ENCODE measurements at places on chromosomes 7 and 10. TPM values are rescaled to one million over a fixed set of nuclear protein-coding genes. Genes with fewer than 3 reads are reported as not detected.

PNLIPRP1 gene
- total RNA-seq = not detected

SYT15B gene
- total RNA-seq = 0.16 TPM

SPACDR gene
- 1.0 TPM for total RNA-seq

GIMAP6 gene
- not detected for total RNA-seq

GNAT3 gene
- total RNA-seq = not detected

CYP3A7 gene
- not detected for total RNA-seq

ATOH7 gene
- 0.20 TPM for total RNA-seq

MAT1A gene
- total RNA-seq = 0.11 TPM

PAX4 gene
- total RNA-seq = not detected

ADCY1 gene
- 13.7 TPM for total RNA-seq

ZNF32 gene
- 37.7 TPM for total RNA-seq

VWC2 gene
- total RNA-seq = not detected

DNA sequence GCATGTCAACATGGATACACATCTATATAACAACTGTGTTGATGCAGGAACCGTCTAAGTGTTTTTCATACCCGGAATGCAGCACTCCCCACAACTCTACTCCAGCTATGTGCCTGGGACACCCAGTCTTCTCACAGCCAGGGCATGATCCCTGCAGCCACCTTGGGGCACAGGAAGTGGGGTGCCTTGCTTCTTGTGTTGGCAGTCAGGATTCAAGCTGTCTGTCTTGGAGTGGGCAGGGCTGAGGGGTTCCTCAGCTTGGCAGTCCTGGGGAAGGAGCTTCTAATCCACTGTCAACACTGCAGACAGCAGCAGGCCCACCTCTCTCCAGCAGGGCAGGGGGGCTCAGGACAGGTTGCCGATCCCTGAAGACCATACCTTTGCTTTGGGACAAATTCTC is 41.3 kb downstream of the DRGX start:
- no peak overlapping the region for H3K27ac ChIP-seq
- H3K36me3 ChIP-seq = no peaks in the 10 kb centered on the region
- DNase-seq = no peak
- no peaks in the 10 kb centered on the region for H3K27me3 ChIP-seq
- H3K4me3 ChIP-seq = no peak overlapping the region

- no peak overlapping the region for H3K27ac ChIP-seq
- peaks cover 4% of the 10 kb centered on the region for H3K4me1 ChIP-seq
- H3K36me3 ChIP-seq = no peaks in the 10 kb centered on the region
Measured at GRCh38 chr10:58023341-58024073, 244.2 kb downstream of the IPMK start.

GRCh38 chr7:33933611-33934281 is 28.4 kb downstream of the BMPER start:
- no peaks in the 10 kb centered on the region for H3K36me3 ChIP-seq
- H3K4me1 ChIP-seq = peaks cover 6% of the 10 kb centered on the region
- no peak overlapping the region for H3K27ac ChIP-seq
- no peak overlapping the region for H3K4me3 ChIP-seq
- peaks cover 9% of the 10 kb centered on the region for H3K27me3 ChIP-seq

GRCh38 chr10:132601567-132601966 is 64.0 kb downstream of the INPP5A start:
- no peaks in the 10 kb centered on the region for H3K27me3 ChIP-seq
- H3K36me3 ChIP-seq = peaks cover 30% of the 10 kb centered on the region
- no peak overlapping the region for H3K27ac ChIP-seq
- DNase-seq = no peak

GRCh38 chr10:6431186-6431585 is 148.9 kb downstream of the PRKCQ start:
- DNase-seq = no peak
- no peaks in the 10 kb centered on the region for H3K4me1 ChIP-seq
- peak overlapping the region; percentile 36 for H3K27ac ChIP-seq
- no peaks in the 10 kb centered on the region for H3K27me3 ChIP-seq

DNA sequence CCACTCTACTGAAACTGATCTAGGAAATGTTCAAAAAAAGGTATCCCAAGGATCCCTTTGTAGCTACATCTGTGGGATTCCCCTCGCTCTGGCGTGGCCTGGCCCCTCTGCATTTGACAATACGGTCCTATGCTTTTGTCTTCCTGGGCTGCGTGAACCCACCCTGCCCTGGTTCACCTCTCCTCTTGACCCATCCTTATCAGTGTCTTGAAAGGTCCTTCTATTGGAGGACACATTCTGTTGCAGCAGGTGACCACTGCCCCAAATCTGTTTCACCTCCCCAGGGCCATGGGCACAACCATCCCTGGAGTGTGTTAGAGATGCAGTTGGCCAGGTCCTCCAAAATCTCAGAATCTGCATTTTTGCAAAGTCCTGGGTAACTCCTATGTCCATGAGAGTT is 100.8 kb downstream of the EGFR start:
- peaks cover 5% of the 10 kb centered on the region for H3K27me3 ChIP-seq
- no peak for DNase-seq
- no peaks in the 10 kb centered on the region for H3K36me3 ChIP-seq
- H3K4me3 ChIP-seq = no peak overlapping the region

GRCh38 chr7:151743481-151743983 is 133.4 kb downstream of the PRKAG2 start:
- no peak for DNase-seq
- H3K36me3 ChIP-seq = no peaks in the 10 kb centered on the region
- H3K27ac ChIP-seq = peak overlapping the region; percentile 10
- H3K4me1 ChIP-seq = peaks cover 31% of the 10 kb centered on the region

DNA sequence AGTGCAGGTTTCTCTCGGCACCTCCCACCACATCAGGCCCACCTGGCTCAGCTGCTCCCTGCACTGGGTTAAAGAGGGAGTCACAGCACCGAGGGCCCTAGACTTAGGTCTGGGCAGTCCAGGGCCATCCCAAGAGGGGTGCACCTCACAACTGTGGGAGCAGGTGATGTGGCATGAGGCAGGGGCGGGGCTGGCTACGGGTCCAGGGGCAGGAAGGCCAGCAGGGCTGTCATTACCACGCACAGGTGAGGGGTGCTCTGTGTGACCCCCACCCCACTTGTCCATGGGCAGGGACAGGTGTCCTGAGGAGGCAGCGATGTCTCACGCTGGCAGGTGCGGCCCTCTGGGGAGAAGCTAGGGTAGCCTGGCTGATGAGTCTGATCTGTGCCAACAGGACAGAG is 40.5 kb upstream of the DPYSL4 start:
- no peak overlapping the region for H3K4me3 ChIP-seq
- no peak overlapping the region for H3K27ac ChIP-seq
- no peaks in the 10 kb centered on the region for H3K36me3 ChIP-seq
- H3K4me1 ChIP-seq = peaks cover 6% of the 10 kb centered on the region
- DNase-seq = no peak

GRCh38 chr7:42254217-42254616 is 17.2 kb upstream of the GLI3 start:
- H3K27me3 ChIP-seq = no peaks in the 10 kb centered on the region
- H3K27ac ChIP-seq = no peak overlapping the region
- no peak for DNase-seq
- peaks cover 9% of the 10 kb centered on the region for H3K36me3 ChIP-seq
- H3K4me1 ChIP-seq = no peaks in the 10 kb centered on the region

DNA sequence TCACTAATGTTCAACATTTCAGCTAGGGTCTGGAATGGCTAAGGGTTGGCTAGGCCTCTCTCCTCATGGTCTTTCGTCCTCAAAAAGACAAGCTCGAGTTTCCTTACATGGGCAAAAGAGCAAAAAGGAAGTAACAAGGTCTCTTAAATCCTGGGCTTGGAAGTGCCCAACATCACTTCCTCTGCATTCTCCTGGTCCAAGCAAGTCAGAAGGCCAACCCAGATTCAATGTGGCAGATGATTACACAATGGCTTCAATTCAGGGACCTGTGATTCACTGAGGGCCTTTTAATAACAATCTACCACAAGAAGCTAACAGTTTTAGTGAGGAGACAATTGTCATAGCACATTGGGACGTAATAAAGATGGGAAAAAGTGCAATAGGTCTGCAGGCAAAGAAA is 4.4 kb upstream of the NUP205 start:
- H3K4me1 ChIP-seq = no peaks in the 10 kb centered on the region
- no peak for DNase-seq
- no peak overlapping the region for H3K27ac ChIP-seq
- H3K27me3 ChIP-seq = no peaks in the 10 kb centered on the region

GRCh38 chr10:35448687-35449662 is 112.7 kb downstream of the CCNY start:
- peak overlapping the region; percentile 93 for H3K27ac ChIP-seq
- DNase-seq = no peak
- no peaks in the 10 kb centered on the region for H3K27me3 ChIP-seq
- peaks cover 11% of the 10 kb centered on the region for H3K36me3 ChIP-seq

- H3K27me3 ChIP-seq = peaks cover 4% of the 10 kb centered on the region
- H3K27ac ChIP-seq = no peak overlapping the region
- peaks cover 24% of the 10 kb centered on the region for H3K4me1 ChIP-seq
- DNase-seq = no peak
- H3K36me3 ChIP-seq = no peaks in the 10 kb centered on the region
Measured at GRCh38 chr10:78931321-78932053, 137.3 kb upstream of the ZMIZ1 start.

DNA sequence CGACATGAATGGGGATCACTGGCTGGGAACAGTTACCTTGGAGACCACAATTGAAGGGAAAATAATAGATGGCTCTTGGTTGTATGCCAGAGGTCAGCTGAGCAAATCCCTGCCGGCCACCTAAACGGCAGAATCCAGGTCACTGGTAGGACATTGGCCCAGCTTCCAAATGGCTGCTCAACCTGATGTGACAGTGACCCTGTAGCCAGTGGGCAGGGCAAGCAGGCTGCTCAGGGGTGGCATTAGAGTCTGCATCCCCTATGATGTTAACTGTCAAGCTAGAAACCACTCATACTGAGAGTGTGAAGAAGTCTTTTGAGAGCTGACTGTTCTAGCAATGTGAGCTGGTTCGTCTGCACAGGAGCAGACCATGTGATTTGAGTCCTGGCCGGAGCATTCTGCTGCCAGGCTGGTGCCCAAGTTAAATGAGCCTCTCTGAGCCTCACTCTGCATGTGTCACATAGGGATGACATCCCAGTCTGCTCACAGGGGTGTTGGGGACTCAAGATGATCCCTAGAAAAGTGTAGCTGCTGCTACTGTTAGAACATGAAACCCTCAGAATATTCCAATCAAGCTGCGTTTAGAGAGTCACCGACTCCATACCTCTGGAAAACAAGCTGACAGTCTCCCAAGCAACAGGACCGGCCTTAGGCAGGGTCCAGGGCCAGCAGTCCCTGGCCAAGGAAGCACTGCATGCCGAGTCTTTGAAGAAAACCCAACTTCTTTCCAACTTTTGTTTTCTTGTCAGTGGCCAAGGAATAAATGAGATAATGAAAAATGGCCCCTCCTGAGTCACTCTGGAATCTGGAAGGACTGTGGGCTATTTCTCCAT is 69.7 kb downstream of the VWA2 start:
- no peak overlapping the region for H3K27ac ChIP-seq
- peaks cover 57% of the 10 kb centered on the region for H3K4me1 ChIP-seq
- DNase-seq = no peak
- peaks cover 3% of the 10 kb centered on the region for H3K27me3 ChIP-seq

DNA sequence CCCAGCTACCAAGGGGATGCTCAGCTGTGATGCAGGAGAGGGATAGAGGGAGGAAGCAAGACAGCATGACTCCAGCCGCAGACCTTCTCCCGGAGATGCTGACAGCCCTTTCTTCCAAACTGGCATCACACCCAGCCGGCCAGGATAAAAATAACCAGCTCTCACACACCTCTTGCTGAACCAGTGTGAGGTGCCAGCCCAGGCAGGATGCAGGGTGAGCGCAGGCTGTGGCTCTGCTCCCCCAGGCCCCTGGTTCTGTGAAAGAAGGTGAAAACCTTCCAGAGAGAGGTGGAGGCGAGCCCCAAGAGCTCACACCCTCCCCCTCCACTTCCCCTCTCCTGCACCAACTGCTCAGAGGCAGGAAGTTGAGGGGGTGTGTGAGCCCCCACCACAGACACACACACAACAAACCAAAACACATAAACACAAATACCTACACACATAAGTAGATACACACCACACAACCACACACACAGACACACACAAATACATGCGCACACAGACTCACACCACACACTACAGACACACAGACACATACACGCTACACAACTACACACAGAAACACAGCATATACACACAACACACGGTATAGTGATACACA is 4.0 kb downstream of the GPR15LG start:
- no peak overlapping the region for H3K27ac ChIP-seq
- H3K4me3 ChIP-seq = no peak overlapping the region
- no peaks in the 10 kb centered on the region for H3K36me3 ChIP-seq
- no peaks in the 10 kb centered on the region for H3K27me3 ChIP-seq
- no peaks in the 10 kb centered on the region for H3K4me1 ChIP-seq

- H3K36me3 ChIP-seq = peaks cover 2% of the 10 kb centered on the region
- H3K27me3 ChIP-seq = no peaks in the 10 kb centered on the region
- DNase-seq = no peak
- no peaks in the 10 kb centered on the region for H3K4me1 ChIP-seq
- H3K4me3 ChIP-seq = no peak overlapping the region
Measured at GRCh38 chr10:76404531-76404930, 973.1 kb downstream of the LRMDA start.

DNA sequence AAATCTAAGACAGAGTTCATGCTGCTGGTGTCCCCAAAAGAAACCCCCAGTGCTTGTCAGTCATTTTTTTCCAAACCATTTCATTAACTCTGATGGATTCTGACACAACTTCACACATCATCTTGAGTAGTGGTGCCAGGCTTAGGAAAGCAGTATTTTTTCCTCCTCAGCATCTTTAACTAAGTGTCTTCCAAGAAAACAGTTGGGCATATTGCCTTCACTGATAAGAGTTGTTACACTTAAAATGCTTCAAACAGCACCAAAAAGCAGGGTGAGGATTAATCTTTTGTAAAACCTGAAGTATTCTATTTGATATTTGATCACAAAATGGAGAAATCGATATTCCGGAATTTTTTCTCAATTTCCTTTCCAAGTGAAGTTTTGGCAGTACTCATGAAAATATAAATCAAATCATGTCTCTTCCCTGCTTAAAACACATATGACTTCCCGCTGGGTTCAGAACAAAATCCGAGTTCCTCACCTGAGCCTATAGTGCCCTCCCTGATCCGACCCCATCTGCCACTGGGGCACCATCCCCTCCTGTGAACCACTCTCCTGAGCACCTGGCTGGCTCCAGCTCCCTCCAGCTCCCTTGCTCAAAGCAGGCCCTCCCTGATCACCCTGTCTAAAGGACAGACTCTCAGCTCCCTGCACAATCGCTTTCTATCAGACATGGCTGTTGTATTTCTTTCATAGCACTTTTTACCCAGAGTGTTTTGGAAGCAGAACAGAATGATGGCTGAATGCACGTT is 61.6 kb downstream of the CYTH3 start:
- peaks cover 7% of the 10 kb centered on the region for H3K4me1 ChIP-seq
- DNase-seq = no peak
- no peaks in the 10 kb centered on the region for H3K27me3 ChIP-seq
- H3K4me3 ChIP-seq = no peak overlapping the region
